ENCODE measurements at places on chromosomes 12 and 14.

GRCh38 chr14:87387806-87388205 is 605.2 kb downstream of the GALC start:
- H3K36me3 ChIP-seq = no peaks in the 10 kb centered on the region
- no peak overlapping the region for H3K4me3 ChIP-seq

DNA sequence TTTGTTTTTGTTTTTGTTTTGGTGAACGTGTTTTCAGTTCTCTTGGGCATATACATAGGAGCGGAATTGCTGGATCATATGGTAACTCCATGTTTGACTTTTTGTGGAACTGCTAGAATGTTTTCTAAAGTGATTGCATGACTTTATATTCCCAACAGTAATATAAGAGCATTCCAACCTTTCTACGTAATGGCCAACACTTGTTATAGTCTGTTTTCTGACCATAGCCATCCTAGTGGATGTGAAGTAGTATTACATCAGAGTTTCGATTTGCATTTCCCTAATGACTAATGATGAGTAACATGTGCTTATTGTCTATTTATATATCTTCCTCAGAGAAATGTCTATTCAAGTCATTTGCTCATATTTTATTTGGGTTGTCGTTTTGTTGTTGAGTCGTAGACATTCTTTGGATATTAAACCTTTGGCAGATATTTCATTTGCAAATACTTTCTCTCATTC is 268.7 kb downstream of the AEBP2 start:
- no peak for DNase-seq
- no peaks in the 10 kb centered on the region for H3K27me3 ChIP-seq
- H3K4me3 ChIP-seq = no peak overlapping the region
- no peaks in the 10 kb centered on the region for H3K4me1 ChIP-seq
- no peaks in the 10 kb centered on the region for H3K36me3 ChIP-seq
- no peak overlapping the region for H3K27ac ChIP-seq

- H3K4me3 ChIP-seq = no peak overlapping the region
- peaks cover 4% of the 10 kb centered on the region for H3K4me1 ChIP-seq
- H3K36me3 ChIP-seq = no peaks in the 10 kb centered on the region
Observed at GRCh38 chr14:33480887-33481184, 470.0 kb downstream of the EGLN3 start.

- DNase-seq = no peak
- no peak overlapping the region for H3K4me3 ChIP-seq
- H3K4me1 ChIP-seq = peaks cover 8% of the 10 kb centered on the region
- peaks cover 10% of the 10 kb centered on the region for H3K36me3 ChIP-seq
Observed at GRCh38 chr12:124497039-124497438, 70.4 kb downstream of the NCOR2 start.

DNA sequence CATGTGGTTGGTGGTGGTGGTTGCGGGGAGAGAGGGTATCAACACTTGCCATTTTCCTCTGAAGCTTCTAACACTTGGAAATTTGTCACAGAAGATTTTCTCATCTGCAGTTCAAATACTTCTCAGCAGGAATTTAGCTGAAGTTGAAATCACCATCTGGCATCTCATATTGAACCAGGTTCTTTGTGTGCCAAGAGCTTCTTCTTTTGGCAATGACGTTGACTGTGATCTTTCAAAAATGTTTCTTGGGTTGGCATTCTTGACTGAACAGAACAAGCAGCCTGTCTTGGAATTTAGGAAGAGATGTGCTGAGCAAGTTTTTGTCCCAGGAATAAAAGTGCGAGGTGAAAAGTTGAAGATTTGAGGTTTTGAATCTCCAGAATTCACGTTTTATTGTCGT is 8.7 kb upstream of the NIN start:
- no peaks in the 10 kb centered on the region for H3K27me3 ChIP-seq
- H3K4me1 ChIP-seq = no peaks in the 10 kb centered on the region
- H3K36me3 ChIP-seq = no peaks in the 10 kb centered on the region
- DNase-seq = no peak
- H3K4me3 ChIP-seq = no peak overlapping the region
- H3K27ac ChIP-seq = no peak overlapping the region

DNA sequence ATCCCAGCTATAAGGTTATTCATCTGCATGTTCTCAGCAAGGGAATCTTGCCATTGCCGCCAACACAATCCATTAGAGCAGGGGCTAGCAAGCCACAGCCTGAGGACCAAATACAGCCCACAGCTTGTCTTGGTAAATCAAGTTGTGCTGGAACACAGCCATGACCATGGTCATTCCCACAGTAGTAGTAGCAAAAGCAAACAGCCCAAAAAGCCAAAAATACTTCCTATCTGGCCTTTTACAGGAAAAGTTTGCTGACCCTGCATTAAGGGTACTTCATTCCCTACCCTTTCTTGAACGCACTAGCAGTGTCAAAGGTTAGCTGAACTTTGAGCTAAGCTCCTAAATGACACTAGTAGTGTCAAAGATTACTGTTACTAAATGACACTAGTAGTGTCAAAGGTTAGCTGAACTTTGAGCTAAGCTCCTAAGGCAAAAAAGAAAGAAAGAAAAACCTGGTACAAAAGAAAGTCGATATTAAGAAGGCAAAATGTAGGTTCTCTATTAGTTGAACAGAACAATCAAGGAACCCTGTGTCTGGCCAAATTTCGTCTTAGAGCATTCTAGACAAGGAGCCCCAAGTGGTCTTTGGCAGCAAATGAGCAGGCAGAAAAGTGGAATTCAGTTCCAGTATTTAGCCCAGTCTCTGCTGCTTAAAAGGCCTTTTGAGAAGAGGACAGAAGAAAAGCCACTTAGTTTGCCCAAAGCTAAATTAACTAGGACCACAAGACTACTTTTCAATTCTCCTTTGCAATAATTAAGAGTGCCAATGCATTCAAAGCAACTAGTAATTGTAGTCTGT is 67.7 kb downstream of the NT5DC3 start:
- peaks cover 9% of the 10 kb centered on the region for H3K4me1 ChIP-seq
- no peak overlapping the region for H3K4me3 ChIP-seq
- H3K36me3 ChIP-seq = 0 out of 2 replicates have a peak, but pooled peaks cover 5% of the 10 kb centered on the region
- DNase-seq = no peak
- no peaks in the 10 kb centered on the region for H3K27me3 ChIP-seq

DNA sequence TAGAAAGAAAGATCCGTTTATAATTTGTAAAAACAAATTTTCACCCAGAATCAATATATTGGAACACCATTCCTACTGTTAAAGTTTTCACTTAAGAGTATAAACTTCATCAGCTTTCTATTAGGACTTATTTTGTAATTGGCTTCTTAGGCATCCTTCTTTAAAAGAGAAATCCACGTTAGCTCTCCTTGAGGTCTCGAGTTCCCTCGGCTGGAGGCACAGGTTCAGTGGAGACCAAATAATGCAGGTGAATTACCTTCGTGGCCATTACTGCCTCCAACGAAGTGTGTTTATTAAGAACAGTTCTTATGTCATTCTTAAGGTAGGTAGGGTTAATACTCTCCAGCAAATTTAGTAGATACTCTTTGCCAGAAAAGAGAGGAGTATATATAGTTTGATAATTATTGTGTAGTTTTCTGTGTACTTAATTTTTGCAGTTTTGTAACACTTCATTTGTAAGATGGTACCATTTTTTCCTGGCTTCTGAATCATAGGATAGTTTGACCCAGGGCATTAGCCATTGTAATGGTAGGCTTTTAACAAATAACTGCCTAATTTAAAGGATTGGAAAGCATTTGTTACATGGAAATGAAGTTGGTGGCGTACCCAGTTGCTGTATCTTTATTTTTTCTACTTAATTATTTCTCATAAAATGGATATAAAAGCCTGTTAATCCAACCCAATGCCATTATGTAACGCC is 2.2 kb downstream of the CALM1 start:
- H3K27ac ChIP-seq = no peak overlapping the region
- no peaks in the 10 kb centered on the region for H3K4me1 ChIP-seq
- H3K27me3 ChIP-seq = no peaks in the 10 kb centered on the region
- no peak overlapping the region for H3K4me3 ChIP-seq
- peaks cover 20% of the 10 kb centered on the region for H3K36me3 ChIP-seq

DNA sequence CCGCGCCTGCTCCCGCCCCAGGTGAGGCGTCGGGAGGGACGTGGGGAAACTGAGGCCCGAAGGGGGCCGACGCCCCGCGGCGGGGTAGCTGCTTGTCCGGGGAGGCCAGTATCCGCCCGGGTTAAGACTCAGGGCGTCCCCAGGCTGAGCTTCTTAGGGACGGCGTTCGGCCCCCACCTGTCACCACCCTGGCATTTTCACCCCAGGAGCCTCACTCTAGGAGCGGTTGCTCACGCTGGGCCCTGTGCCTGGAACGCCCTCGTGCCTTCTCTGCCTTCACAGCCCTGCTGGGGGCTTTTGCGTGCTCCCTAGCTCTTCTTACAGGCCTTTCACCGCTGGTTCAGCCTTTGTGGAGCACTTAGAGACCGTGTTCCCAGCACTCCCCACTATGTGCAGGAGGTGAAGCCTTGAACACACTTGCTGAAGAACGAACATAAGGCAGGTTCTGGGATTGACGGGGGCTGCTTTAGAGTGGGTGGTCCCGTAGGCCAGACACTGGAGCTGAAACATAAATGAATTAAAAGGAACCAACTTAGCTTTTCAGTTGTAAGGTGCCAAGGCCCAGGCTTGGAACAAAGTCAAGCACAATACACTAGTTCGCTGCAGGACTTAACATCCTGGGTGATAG is 601 bp downstream of the ZNF839 start:
- H3K27me3 ChIP-seq = no peaks in the 10 kb centered on the region
- H3K27ac ChIP-seq = no peak overlapping the region
- DNase-seq = no peak
- H3K4me3 ChIP-seq = peak overlapping the region; percentile 82

- H3K36me3 ChIP-seq = no peaks in the 10 kb centered on the region
- DNase-seq = no peak
- no peak overlapping the region for H3K27ac ChIP-seq
- H3K4me1 ChIP-seq = peaks cover 1% of the 10 kb centered on the region
Observed at GRCh38 chr14:101118233-101118632, 214.7 kb upstream of the RTL1 start.

- DNase-seq = no peak
- no peak overlapping the region for H3K27ac ChIP-seq
- H3K36me3 ChIP-seq = no peaks in the 10 kb centered on the region
Observed at GRCh38 chr14:103897075-103897947, 30.9 kb upstream of the TDRD9 start.

DNA sequence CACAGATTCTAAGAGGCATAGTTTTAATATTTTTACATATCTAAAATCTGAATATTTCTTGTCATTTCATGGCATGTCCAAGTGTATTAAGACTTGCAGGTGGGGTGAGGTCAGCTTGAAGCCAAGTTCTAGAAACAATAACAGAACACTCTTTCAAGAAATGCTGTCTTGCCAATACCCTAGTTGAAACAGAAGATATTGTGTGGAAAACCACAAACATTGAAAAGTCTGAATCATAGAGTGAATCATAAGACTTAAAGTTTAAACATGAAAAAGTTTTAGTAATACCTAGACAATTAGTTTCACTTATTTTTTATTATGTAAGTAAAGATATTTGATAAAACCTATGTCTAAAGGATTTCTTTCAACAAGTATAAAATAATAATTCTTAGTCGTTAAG is 191.5 kb upstream of the CAND1 start:
- H3K4me3 ChIP-seq = no peak overlapping the region
- no peaks in the 10 kb centered on the region for H3K36me3 ChIP-seq
- no peaks in the 10 kb centered on the region for H3K27me3 ChIP-seq
- no peaks in the 10 kb centered on the region for H3K4me1 ChIP-seq
- no peak overlapping the region for H3K27ac ChIP-seq

- no peak overlapping the region for H3K4me3 ChIP-seq
- no peaks in the 10 kb centered on the region for H3K4me1 ChIP-seq
- H3K27me3 ChIP-seq = no peaks in the 10 kb centered on the region
- no peaks in the 10 kb centered on the region for H3K36me3 ChIP-seq
Observed at GRCh38 chr12:33830070-33830469, 192.2 kb upstream of the ALG10 start.

- H3K4me3 ChIP-seq = no peak overlapping the region
- H3K27me3 ChIP-seq = no peaks in the 10 kb centered on the region
- no peak for DNase-seq
- peaks cover 3% of the 10 kb centered on the region for H3K4me1 ChIP-seq
- H3K27ac ChIP-seq = no peak overlapping the region
Observed at GRCh38 chr12:117068492-117068891, 30.7 kb downstream of the TESC start.

GRCh38 chr14:90445011-90445410 is 48.2 kb downstream of the CALM1 start:
- no peaks in the 10 kb centered on the region for H3K27me3 ChIP-seq
- DNase-seq = no peak
- no peaks in the 10 kb centered on the region for H3K36me3 ChIP-seq
- no peak overlapping the region for H3K27ac ChIP-seq
- H3K4me1 ChIP-seq = peaks cover 4% of the 10 kb centered on the region
- H3K4me3 ChIP-seq = no peak overlapping the region

DNA sequence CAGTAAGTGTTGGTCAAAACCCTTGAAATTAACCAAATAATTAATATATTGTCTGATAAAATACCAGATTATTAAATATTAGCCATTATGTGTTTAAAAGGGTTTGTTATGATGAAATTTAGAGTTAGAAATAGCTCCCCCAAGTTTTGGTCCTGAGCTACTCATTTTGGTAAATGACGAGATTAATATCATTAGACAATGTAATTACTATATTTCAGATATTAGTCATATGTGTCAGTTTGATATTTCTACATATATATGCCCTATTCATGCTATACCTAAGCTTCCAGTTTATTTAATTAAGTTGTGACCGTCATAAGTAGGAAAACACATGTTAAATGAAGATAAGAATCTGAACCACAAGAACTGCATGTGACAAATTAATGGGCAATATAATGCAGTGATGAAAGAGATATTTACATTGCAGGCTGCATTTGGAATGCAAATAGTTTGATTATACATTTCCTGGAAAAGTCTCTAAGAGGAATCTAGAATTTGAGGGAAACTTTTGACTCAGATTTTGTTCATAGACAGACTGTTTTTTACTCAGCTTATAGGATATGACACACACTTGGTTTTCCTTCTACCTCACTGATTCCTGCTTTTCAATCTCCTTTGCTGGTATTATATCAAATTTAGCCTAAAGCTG is 70.5 kb downstream of the TBC1D30 start:
- no peak overlapping the region for H3K27ac ChIP-seq
- no peaks in the 10 kb centered on the region for H3K36me3 ChIP-seq
- no peaks in the 10 kb centered on the region for H3K27me3 ChIP-seq
- H3K4me1 ChIP-seq = peaks cover 2% of the 10 kb centered on the region

- H3K4me1 ChIP-seq = no peaks in the 10 kb centered on the region
- no peaks in the 10 kb centered on the region for H3K36me3 ChIP-seq
- no peak overlapping the region for H3K4me3 ChIP-seq
- H3K27ac ChIP-seq = no peak overlapping the region
Observed at GRCh38 chr14:23005451-23006187, 4.3 kb downstream of the C14orf93 start.

- H3K4me1 ChIP-seq = peaks cover 4% of the 10 kb centered on the region
- no peak for DNase-seq
- H3K4me3 ChIP-seq = no peak overlapping the region
- no peaks in the 10 kb centered on the region for H3K27me3 ChIP-seq
- no peak overlapping the region for H3K27ac ChIP-seq
Observed at GRCh38 chr12:62899568-62900390, 35.2 kb downstream of the PPM1H start.

DNA sequence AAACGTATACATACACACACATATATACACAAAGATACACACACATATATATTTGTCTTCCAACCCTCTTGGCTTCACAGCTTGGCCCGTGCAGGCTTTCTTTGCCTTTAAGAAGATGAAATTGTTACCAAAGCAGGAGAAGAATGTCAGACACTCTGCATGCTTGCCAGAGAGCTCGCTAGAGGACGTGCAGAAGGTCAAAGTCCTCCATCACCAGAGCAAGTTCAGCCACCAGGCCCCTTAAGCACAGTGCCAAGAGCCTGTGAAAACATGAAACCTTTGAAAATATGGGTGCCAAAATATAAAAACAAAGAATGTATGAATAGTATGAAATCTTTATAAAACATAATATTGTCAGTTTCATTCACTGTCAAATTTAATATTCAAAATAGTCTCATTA is 14.9 kb upstream of the MCRS1 start:
- no peak for DNase-seq
- H3K4me3 ChIP-seq = no peak overlapping the region
- no peak overlapping the region for H3K27ac ChIP-seq
- no peaks in the 10 kb centered on the region for H3K36me3 ChIP-seq
- no peaks in the 10 kb centered on the region for H3K27me3 ChIP-seq
- no peaks in the 10 kb centered on the region for H3K4me1 ChIP-seq

Measured in iPS DF 6.9 (cell line).